K562 (cell line): ENCODE measurements at places on chromosomes 2 and 18. TPM values are rescaled to one million over a fixed set of nuclear protein-coding genes. Genes with fewer than 3 reads are reported as not detected.

DNA sequence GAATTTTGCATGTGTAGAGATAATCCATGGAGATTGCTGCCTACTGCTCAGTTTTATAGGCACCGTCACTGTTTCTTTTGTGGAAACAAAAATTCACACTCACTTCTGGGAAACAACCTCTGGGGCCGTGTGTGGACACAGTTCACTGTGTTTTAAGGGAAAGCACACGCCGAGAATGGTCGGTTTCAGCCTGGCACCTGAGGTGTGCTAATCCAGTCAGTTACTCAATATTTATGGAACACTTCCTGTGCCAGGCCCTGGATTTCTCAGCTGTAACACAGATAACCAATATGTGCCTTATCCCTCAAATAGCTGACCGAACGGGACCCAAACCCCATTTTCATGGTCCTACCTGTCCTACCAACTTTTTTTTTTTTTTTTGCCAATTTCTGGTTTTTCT is 179.6 kb downstream of the MGAT5 start:
- peaks cover 2% of the 10 kb centered on the region; the same call in 1 of the 3 replicates for H3K36me3 ChIP-seq
- DNase-seq: no peak
- no peak overlapping the region for H3K27ac ChIP-seq
- no peak overlapping the region for H3K4me3 ChIP-seq

DNA sequence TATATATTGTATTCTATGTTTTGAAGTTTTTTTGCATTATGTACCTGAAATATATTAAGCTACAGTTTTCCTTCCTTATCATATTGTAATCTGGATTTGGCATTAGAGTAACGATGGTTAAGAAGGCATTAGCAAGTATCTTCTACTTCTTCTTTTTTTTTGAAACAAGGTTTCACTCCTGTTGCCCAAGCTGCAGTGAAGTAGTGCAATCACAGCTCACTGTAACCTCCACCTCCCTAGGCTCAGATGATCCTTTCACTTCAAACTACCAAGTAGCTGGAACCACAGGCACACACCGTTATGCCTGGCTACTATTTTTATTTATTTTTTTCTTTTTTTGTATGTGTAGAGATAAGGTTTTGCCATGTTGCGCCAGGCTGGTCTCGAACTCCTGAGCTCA is 201.1 kb downstream of the ZNF804A start:
- H3K4me1 ChIP-seq: no peaks in the 10 kb centered on the region
- DNase-seq: no peak
- no peak overlapping the region for H3K4me3 ChIP-seq
- H3K36me3 ChIP-seq: no peaks in the 10 kb centered on the region

GRCh38 chr2:18170642-18171041 is 292.2 kb downstream of the KCNS3 start:
- DNase-seq: no peak
- H3K36me3 ChIP-seq: no peaks in the 10 kb centered on the region
- H3K27me3 ChIP-seq: no peaks in the 10 kb centered on the region
- H3K4me1 ChIP-seq: no peaks in the 10 kb centered on the region
- no peak overlapping the region for H3K4me3 ChIP-seq
- no peak overlapping the region for H3K27ac ChIP-seq

DNA sequence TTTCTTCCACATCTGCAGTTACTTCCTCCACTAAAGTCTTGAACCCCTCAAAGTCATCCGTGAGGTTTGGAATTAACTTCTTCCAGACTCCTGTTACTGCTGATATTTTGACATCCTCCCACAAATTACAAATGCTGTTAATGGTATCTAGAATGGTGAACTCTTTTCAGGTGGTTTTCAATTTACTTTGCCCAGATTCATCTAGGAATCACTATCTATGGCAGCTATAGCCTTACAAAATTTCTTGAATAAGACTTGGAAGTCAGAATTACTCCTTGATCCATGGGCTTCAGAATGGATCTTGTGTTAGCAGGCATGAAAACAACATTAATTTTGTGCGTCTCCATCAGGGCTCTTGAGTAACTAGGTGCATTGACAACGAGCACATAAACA is 19.9 kb downstream of the EPAS1 start:
- no peaks in the 10 kb centered on the region for H3K27me3 ChIP-seq
- H3K27ac ChIP-seq: peak overlapping the region; percentile 86
- no peak overlapping the region for H3K4me3 ChIP-seq
- peaks cover 24% of the 10 kb centered on the region for H3K4me1 ChIP-seq
- H3K36me3 ChIP-seq: no peaks in the 10 kb centered on the region
- DNase-seq: no peak

- no peaks in the 10 kb centered on the region for H3K27me3 ChIP-seq
- H3K36me3 ChIP-seq: no peaks in the 10 kb centered on the region
- H3K4me1 ChIP-seq: no peaks in the 10 kb centered on the region
- no peak for DNase-seq
- H3K4me3 ChIP-seq: no peak overlapping the region
- H3K27ac ChIP-seq: no peak overlapping the region
These were observed 44.3 kb upstream of the C2orf66 start for GRCh38 chr2:196853301-196854087.

DNA sequence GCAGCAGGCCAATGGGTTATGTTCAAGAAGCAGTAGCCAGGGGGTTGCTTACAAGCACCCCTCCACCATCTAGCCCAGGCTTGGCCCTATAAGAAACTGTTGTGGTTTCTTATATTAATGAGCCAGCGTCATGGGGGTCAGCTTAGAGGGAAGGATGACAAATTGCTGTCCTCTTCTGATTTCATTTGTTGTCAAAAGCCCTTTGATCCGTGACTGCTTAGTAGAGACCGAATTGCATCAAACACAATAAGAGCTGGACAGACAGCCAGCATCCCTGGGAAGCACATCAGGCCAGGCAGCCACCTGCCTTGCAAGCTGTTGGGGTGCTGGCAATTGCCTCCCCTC is 206.6 kb upstream of the SETBP1 start:
- H3K27me3 ChIP-seq: no peaks in the 10 kb centered on the region
- no peak overlapping the region for H3K4me3 ChIP-seq
- H3K27ac ChIP-seq: no peak overlapping the region
- H3K36me3 ChIP-seq: no peaks in the 10 kb centered on the region
- no peak for DNase-seq

- H3K4me3 ChIP-seq: no peak overlapping the region
- H3K27me3 ChIP-seq: no peaks in the 10 kb centered on the region
- H3K4me1 ChIP-seq: peaks cover 12% of the 10 kb centered on the region; the same call in 1 of the 2 replicates
- no peak for DNase-seq
- no peaks in the 10 kb centered on the region for H3K36me3 ChIP-seq
These were observed 88.7 kb upstream of the STPG4 start for GRCh38 chr2:47243596-47244323.

DNA sequence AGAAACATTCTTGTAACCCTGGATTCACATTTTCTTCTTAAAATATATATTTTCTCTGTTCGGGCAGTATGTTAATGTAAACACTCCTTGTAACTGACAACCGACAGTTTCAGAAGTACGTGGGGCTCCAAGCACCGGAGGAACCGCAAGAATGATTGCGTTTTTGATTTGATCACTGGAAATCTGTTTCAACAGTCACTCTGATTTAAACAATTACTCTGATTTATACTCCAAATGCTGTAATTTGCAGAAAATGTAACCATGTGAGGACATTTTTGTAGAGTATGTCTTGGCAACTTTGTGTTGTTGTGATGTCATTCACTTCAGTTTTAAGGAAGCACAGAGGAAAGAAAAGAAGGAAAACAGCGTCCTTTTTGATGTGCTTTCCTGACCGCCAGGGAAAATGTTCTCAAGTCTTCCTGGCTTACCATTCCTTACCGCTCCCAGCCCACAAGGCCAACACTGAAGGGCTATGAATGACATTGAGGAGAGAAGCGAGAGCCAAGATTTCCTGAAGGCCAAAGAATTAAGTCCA is 77.7 kb downstream of the APOB start:
- H3K4me3 ChIP-seq: no peak overlapping the region
- no peak overlapping the region for H3K27ac ChIP-seq
- H3K27me3 ChIP-seq: peaks cover 22% of the 10 kb centered on the region
- H3K36me3 ChIP-seq: no peaks in the 10 kb centered on the region
- no peak for DNase-seq

GRCh38 chr2:146762786-146763185 is 1082.0 kb upstream of the ACVR2A start:
- no peak overlapping the region for H3K4me3 ChIP-seq

GRCh38 chr18:3053081-3053480 is 40.1 kb upstream of the LPIN2 start:
- H3K27me3 ChIP-seq: no peaks in the 10 kb centered on the region
- H3K4me1 ChIP-seq: peaks cover 3% of the 10 kb centered on the region; the same call in 1 of the 2 replicates
- H3K27ac ChIP-seq: no peak overlapping the region
- H3K36me3 ChIP-seq: no peaks in the 10 kb centered on the region
- no peak for DNase-seq

DNA sequence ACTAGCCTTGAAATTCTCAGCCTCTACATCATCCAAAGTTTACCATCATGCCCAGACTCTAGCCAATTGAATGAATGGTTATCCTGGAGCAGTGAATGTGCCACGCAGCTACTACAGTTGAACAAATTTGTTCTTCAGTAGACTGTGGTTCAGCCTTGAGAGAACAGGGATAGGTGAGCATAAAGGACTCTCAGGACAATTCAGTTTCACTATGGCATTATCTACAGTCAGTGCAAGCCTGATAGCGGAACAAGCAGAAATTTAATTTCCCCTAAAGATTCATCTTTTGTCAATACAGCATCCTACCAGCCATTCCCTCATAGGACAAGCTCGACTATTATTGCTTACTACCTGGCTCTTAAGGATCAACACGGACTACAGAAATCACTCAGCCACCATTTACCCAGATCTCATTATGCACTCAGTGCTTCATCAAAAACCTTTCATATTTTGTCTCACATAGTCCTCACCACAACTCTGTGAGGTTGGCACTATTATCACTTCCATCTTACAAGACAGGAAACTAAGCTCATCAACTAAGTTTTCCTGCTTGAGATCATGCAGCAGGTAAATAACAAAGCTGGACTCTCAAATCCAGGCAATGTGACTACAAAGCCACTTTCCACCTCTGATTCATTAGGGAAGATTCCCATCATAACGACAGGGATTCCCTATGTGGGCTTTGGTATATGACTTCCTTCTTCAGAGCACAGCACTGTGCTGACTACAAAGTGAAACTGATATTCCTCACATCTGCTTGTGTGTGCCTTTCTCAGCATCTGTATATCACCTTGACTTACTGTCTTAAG is 181.5 kb upstream of the ACVR2A start:
- H3K4me3 ChIP-seq: no peak overlapping the region
- H3K27ac ChIP-seq: no peak overlapping the region
- no peaks in the 10 kb centered on the region for H3K36me3 ChIP-seq
- no peaks in the 10 kb centered on the region for H3K27me3 ChIP-seq
- DNase-seq: no peak

- H3K4me1 ChIP-seq: peaks cover 14% of the 10 kb centered on the region
- peak overlapping the region; percentile 79; the same call in 2 of the 3 replicates for H3K27ac ChIP-seq
- H3K27me3 ChIP-seq: no peaks in the 10 kb centered on the region
These were observed 598 bp downstream of the CCDC93 start for GRCh38 chr2:118013221-118013723.

- no peak overlapping the region for H3K27ac ChIP-seq
- no peaks in the 10 kb centered on the region for H3K36me3 ChIP-seq
- H3K4me3 ChIP-seq: no peak overlapping the region
- H3K4me1 ChIP-seq: no peaks in the 10 kb centered on the region
- DNase-seq: no peak
These were observed 706.0 kb upstream of the RAB6C start for GRCh38 chr2:129273266-129274037.

DNA sequence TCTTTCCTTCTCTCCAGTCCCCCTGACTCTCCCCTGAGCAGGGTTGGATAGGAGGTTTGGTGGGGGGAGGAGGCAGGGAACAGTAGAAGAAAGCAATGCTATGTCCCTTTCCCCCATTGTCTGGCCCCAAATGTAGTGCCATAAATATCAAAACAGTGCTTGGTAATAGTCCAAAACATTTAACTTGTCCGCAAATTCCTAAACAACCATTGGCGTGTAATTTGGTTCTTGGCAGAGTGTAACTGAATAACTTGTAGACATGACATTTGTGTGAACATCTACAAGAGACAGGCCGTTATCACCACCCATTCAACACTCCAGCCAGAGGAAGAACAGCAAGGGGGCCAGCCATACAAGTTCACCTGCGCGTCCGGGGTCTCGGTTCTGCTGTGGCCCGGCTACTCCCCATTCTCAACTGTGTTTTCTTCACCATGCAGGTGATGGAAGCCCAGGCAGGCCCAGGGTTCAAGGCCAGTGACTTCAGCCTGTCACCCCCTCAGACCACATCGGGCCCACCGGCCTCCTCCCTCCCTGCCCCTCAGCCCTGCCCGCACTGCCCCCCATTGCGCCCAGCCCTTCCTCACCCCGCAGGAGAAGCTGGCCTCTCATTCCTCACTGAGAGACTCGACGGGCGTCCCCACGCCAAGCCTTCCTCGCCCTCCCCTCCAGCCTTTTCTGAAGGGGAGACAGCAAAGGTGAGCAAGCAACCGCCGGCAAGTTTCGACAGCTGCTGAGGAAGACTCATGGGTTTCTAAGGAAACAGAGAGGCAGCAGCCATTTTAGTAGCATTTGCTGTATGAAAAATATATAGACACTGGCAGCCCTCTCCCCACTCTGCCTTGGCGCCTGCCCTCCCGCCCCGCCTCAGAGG is 699 bp upstream of the RAPGEF4 start:
- no peak overlapping the region for H3K4me3 ChIP-seq
- no peaks in the 10 kb centered on the region for H3K36me3 ChIP-seq
- no peak for DNase-seq
- H3K27me3 ChIP-seq: peaks cover 12% of the 10 kb centered on the region; the same call in 2 of the 3 replicates
- no peaks in the 10 kb centered on the region for H3K4me1 ChIP-seq
- no peak overlapping the region for H3K27ac ChIP-seq

GRCh38 chr2:72527424-72527823 is 298.4 kb downstream of the EXOC6B start:
- DNase-seq: no peak
- H3K4me3 ChIP-seq: no peak overlapping the region
- no peak overlapping the region for H3K27ac ChIP-seq
- H3K27me3 ChIP-seq: no peaks in the 10 kb centered on the region

- no peaks in the 10 kb centered on the region for H3K4me1 ChIP-seq
- no peak overlapping the region for H3K27ac ChIP-seq
- H3K27me3 ChIP-seq: no peaks in the 10 kb centered on the region
- no peak overlapping the region for H3K4me3 ChIP-seq
These were observed 252.1 kb downstream of the SLC8A1 start for GRCh38 chr2:40199771-40200170.

GRCh38 chr18:2846636-2847316 is at the start of gene EMILIN2:
EMILIN2 (plus strand) TSS chr18:2847006; CDS start chr18:2847189, 183 bp downstream.
- H3K36me3 ChIP-seq: no peaks in the 10 kb centered on the region
- H3K27me3 ChIP-seq: peaks cover 27% of the 10 kb centered on the region

GRCh38 chr2:568639-569235 is 108.5 kb downstream of the TMEM18 start:
- DNase-seq: no peak
- H3K36me3 ChIP-seq: no peaks in the 10 kb centered on the region
- no peaks in the 10 kb centered on the region for H3K4me1 ChIP-seq
- H3K4me3 ChIP-seq: no peak overlapping the region
- no peak overlapping the region for H3K27ac ChIP-seq

Gene OTX1
- total RNA-seq: 6.4 and 7.1 TPM in 2 replicates

Gene PTPRN
- 0.67 and 0.71 TPM in 2 replicates for total RNA-seq

Gene GAREM2
- 11.5 and 12.4 TPM in 2 replicates for total RNA-seq

Gene ICOS
- total RNA-seq: 0.27 TPM in 1 of 2 replicates, not detected in the other

Gene THSD7B
- not detected in 2 replicates for total RNA-seq

Gene VWA3B
- not detected in 2 replicates for total RNA-seq

Gene ZC3H6
- 1.9 and 2.6 TPM in 2 replicates for total RNA-seq

Gene CYP26B1
- 0.13 and 0.36 TPM in 2 replicates for total RNA-seq

Gene ONECUT2
- 1.9 and 2.5 TPM in 2 replicates for total RNA-seq
